ENCODE measurements at places on chromosomes 12 and 14.

- DNase-seq: no peak
These were observed 194.4 kb upstream of the PPFIA2 start for GRCh38 chr12:81953541-81953940.

GRCh38 chr12:1848745-1849144, 28.4 kb downstream of the LRTM2 start:
- no peak for DNase-seq

- DNase-seq: no peak
These were observed 4.2 kb upstream of the KRT5 start for GRCh38 chr12:52524241-52524897.

GRCh38 chr14:55715889-55716288, 135.9 kb downstream of the KTN1 start:
- DNase-seq: peak; percentile 67

- no peak for DNase-seq
These were observed 26.1 kb upstream of the CPNE8 start for GRCh38 chr12:38931461-38931860.

- no peak for DNase-seq
These were observed 23.8 kb downstream of the ANO2 start for GRCh38 chr12:5921027-5921909.

DNA sequence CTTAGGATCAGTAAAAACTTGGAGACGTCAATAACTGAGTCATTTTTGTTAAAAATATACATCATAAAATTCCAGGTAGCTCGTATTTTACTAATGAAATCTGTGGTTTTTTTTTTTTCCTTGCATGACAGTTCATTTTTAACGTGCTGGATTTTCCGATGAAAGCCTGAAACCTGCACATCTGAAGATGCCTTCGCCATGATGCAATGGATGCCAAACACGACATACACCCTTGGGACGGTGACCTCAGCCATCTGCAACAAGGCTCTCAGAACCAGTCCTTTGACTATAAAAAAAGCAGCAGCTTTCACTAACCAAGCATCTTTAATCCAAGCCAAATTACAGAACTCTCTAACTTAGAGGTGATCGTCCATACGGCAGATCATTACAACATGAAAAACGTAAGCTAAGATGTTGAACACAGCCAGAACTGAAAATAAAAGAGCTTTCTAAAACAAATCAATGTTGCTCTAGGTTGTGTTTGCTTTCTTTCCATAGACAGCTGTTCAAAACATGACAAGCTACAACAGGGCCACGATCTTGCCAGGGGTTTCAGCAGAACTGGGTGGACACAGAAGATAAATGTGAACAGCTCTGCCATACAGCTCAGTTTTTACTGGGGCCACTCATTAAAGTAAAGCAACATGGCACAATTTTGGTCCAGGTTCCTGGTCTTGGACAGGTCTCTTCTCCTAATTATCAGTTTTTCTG, 7.8 kb downstream of the NIN start:
- DNase-seq: no peak

- DNase-seq: no peak
These were observed 64.9 kb upstream of the FAM181A start for GRCh38 chr14:93862265-93862664.

DNA sequence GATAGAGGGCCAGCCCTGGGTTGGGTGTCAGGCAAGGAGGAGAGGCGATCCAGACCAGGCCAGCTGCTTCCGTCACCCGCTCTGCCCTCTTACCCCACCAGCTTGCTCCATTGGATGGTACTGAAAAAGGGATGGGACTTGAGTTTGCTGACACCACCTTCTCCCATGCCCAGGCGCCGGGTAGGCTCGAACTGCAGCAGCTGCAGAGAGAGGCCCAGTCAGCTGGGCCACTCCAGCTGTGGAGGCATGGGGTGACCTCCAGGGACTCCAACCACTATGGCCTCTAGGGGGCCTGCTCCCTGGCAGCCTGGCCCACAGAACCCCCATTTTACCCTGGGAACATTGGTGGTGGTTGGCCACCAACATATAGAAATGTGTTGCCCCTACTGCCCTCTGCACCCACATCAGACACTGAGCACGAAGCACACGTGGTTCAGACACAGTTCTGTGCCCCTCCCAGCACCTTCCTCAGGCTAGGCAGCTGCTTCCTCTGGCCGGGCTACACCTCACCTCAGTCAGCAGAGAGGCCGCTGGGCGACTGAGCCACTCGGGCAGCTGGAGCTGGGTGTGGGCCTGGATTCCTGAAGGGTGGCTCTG, 16.0 kb downstream of the RPS6KL1 start:
- DNase-seq: no peak

GRCh38 chr12:5374713-5375112, 57.2 kb upstream of the NTF3 start:
- DNase-seq: no peak

GRCh38 chr12:97173688-97174410, 266.8 kb downstream of the NEDD1 start:
- no peak for DNase-seq

DNA sequence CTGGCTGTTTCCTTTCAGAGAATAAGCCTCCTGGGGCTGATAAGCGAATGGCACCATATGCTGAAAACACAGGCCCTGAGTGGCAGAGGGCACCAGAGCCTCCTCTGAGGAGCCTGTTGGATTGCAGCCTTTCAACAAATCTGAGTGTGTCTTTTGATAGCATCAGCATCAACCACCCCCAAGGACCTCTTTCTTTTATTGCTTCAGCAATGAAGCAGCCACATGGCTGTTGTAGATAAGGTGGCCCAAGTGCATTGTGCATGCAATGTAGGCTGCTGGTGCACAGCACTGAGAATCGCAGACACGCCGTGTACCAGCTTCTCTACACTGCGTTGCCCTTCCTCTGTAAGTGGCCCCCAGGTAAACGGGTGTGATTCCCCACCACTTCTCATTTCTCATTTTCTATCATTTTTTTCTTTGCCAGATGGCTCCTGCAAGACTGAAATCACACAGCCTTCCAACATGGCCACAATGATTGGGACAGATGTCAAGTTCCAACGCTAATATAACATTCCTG, 191.7 kb downstream of the DAD1 start:
- no peak for DNase-seq

DNA sequence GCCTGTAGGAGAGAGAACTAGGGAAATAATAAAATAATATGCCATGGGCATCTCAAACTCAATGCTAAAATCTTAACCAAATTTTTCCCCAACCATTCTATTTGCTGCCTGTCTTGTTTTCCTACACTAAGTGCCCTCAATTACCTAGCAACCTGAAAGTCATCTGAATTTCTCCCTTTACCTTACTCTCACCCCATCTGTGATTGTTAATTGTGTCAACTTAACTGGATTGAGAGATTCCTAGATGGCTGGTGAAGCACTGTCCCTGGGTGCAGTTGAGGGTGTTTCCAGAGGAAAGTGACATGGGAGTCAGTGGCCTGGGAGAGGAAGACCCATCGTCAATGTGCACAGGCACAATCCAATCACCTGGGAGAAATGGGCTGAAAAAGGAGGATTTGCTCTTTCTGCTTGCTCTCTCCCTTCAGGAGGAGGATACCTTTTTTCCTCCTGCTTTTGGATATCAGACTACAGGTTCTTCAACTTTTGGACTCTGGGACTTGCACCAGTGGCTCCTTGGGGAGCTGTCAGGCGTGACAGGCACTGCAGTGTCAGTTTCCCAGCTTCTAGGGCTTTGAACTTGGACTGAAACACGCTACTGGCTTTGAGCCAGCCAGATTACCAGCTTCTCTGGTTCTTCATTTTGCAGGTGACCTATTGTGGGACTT, 100.1 kb downstream of the PPP1R12A start:
- no peak for DNase-seq

- DNase-seq: no peak
These were observed 13.3 kb upstream of the MAP3K9 start for GRCh38 chr14:70822530-70823185.

GRCh38 chr12:80867941-80868340, 69.8 kb downstream of the LIN7A start:
- DNase-seq: no peak

- no peak for DNase-seq
These were observed 398.2 kb downstream of the PRKD1 start for GRCh38 chr14:29529418-29529817.

Measured in fibroblast of the conjunctiva (primary cell).